ENCODE measurements at places on chromosomes 12 and 14. TPM values are rescaled to one million over a fixed set of nuclear protein-coding genes. Genes with fewer than 3 reads are reported as not detected.

DNA sequence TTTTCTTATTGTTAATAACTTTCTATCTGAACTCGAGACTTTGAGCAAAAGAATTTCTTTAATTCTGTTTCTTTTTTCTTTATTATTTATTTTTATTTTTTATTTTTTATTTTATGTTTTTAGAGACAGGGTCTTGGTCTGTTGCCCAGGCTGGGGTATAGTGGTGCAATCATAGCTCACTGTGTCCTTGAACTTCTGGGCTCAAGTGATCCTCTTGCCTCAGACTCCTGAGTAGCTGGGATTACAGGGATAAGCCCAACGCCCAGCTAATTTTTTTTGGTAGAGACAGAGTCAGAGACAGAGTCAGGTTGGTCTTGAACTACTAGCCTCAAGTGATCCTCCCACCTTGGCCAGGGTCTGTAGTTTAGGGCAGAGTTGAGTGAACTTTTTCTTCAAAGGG lies 18.5 kb downstream of the METAP2 start:
- H3K4me1 ChIP-seq, result no peaks in the 10 kb centered on the region
- H3K4me3 ChIP-seq, result no peak overlapping the region
- no peaks in the 10 kb centered on the region for H3K27me3 ChIP-seq
- peaks cover 45% of the 10 kb centered on the region for H3K36me3 ChIP-seq

DNA sequence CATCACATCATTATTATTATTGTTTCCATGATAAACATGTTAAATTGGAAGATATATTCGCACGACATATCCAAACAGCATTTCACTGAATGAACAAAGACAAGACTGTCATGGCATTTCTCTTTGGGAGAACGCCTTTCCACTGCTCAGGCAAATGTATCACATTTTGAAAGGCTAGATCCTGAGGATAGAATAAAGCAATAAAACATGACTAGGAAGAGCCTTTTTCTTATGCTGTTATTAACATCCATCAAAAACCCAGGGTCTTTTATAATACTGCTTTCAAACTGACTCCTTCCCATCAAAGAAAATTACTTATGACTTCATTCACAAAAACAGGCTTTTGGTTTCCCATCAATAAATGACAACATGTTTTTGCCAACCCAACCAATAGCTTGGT lies 630.9 kb downstream of the TMTC2 start:
- H3K4me3 ChIP-seq, result no peak overlapping the region
- H3K36me3 ChIP-seq, result no peaks in the 10 kb centered on the region
- H3K4me1 ChIP-seq, result no peaks in the 10 kb centered on the region
- DNase-seq, result no peak

GRCh38 chr14:104948736-104949031 lies 24.0 kb downstream of the PLD4 start:
- no peak for DNase-seq
- H3K36me3 ChIP-seq, result no peaks in the 10 kb centered on the region
- H3K4me1 ChIP-seq, result no peaks in the 10 kb centered on the region
- no peak overlapping the region for H3K4me3 ChIP-seq
- H3K27ac ChIP-seq, result no peak overlapping the region
- H3K27me3 ChIP-seq, result no peaks in the 10 kb centered on the region

DNA sequence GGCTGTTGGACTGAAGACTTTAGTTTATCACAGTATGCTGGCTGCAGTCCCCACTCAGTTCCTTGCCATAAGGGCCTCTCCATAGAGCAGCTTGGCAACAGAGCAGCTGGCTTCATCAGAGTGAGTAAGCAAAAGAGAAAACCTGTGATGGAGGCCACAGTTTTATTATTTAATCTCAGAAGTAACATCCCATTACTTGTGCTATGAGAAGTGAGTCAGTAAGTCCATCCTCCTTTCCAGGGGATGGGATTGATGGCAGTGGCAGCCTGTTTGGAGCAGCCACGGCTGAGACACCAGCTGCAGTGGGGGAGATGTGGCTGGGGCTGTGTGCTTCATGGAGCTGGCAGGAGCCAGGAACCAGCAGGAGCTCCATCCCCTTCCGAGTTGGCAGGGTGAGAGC lies 138.5 kb upstream of the SRRM4 start:
- no peaks in the 10 kb centered on the region for H3K27me3 ChIP-seq
- no peak for DNase-seq
- no peak overlapping the region for H3K27ac ChIP-seq
- H3K36me3 ChIP-seq, result no peaks in the 10 kb centered on the region
- H3K4me1 ChIP-seq, result no peaks in the 10 kb centered on the region

GRCh38 chr12:121167951-121168350 lies 35.3 kb downstream of the P2RX7 start:
- peaks cover 13% of the 10 kb centered on the region for H3K36me3 ChIP-seq
- no peak overlapping the region for H3K27ac ChIP-seq
- H3K4me1 ChIP-seq, result no peaks in the 10 kb centered on the region
- no peak overlapping the region for H3K4me3 ChIP-seq
- no peak for DNase-seq

DNA sequence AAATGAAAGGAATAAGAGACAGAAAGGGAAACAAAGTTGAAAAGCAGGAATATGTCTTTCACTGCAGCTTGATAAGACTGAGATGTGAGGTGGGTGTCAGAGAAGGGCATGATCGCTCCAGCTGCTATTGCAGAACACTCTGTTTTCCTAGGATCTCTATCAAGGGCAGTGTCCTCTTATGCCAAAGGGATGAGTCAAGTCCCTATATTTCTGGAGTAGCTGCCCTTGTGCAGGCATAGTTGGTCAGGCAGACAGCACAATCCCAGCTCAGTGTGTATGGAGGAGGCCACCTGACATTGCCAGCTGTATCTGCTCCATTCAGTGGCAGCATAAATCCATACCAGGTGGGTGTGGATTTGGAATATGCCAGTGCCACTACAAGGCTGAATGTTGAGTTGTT lies 101.6 kb downstream of the DAD1 start:
- DNase-seq, result no peak
- H3K4me1 ChIP-seq, result peaks cover 7% of the 10 kb centered on the region
- H3K4me3 ChIP-seq, result peak overlapping the region; percentile 84
- H3K27ac ChIP-seq, result peak overlapping the region; percentile 99
- no peaks in the 10 kb centered on the region for H3K27me3 ChIP-seq
- peaks cover 80% of the 10 kb centered on the region for H3K36me3 ChIP-seq

- H3K4me3 ChIP-seq, result peak overlapping the region; percentile 86
- DNase-seq, result no peak
- H3K4me1 ChIP-seq, result peaks cover 45% of the 10 kb centered on the region
- H3K27me3 ChIP-seq, result no peaks in the 10 kb centered on the region
Observed at GRCh38 chr12:27013611-27014084, 536 bp downstream of the TM7SF3 start.

DNA sequence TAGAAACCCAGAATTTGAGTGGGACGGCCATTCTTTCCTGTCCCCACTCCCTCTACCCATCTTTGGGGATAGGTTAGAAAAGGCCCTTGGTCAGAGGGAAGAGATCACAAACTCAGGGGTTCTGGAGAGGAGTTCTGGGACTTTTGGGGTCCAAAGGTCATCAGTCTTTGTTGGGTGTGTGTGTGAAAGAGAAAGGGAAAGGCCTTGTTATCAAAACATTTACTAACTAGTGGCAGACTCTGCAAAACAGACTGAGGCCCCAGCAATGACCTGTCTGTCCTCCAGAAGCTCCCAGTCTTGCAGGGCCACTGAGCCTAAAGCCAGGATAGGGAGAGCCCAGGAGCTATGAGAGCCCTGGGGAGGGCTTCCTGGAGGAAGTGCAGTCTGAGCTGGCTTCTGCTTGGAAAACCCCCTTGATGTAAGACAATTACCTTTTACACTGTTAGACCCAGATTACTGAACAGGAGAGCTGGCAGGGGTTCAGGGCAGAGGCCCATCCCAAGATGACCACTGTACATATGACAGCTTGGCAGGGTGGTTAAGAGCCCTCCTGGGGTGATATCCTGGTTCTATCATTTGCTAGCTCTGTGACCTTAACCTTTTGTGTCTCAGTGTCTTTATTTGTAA lies 429.1 kb upstream of the CCDC196 start:
- no peaks in the 10 kb centered on the region for H3K27me3 ChIP-seq
- no peak overlapping the region for H3K4me3 ChIP-seq
- no peak overlapping the region for H3K27ac ChIP-seq

DNA sequence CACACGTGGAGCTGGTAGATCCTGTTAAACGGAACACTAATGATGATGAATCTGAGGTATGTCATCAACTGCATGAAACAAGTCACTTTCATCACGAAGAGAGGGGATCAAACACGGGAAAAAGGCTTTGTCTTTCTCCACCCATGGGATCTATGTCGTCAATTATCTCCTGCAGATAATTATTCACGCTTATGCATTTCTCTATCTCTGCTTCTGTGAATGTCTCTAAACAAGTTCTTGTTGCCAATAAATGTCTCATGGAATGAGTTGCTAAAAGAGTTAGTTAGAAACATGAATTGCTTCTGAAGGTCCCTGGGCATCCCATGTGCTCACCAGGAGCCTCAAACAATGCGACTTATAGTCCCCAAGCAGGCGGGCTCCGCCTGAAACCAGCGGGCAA lies 1228.2 kb upstream of the TMEM132C start:
- H3K27me3 ChIP-seq, result peaks cover 5% of the 10 kb centered on the region
- no peak for DNase-seq
- no peak overlapping the region for H3K27ac ChIP-seq
- H3K4me1 ChIP-seq, result no peaks in the 10 kb centered on the region

GRCh38 chr12:13326076-13326475 lies 129.6 kb downstream of the EMP1 start:
- peaks cover 26% of the 10 kb centered on the region for H3K27me3 ChIP-seq
- H3K4me1 ChIP-seq, result no peaks in the 10 kb centered on the region
- H3K4me3 ChIP-seq, result no peak overlapping the region
- no peak overlapping the region for H3K27ac ChIP-seq
- no peak for DNase-seq

DNA sequence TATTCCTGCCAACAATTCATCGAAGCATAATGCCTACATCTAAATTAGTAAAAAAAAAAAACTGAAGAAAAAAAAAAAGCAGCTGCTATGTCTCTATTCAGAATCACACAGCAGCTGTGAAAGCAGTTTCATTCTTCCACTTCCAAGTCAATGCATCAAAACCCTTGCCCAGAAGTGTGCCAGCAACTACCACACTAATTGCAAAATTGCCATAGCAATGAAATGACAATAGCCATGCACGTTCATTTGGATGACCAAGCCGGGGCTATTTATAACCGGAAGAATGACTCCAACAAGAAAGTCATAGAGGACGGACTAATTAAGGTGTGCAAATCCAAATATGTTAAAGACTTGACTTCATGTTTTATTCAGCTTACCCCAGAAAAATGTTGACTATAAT lies 42.5 kb downstream of the SLC2A13 start:
- no peak for DNase-seq
- no peaks in the 10 kb centered on the region for H3K36me3 ChIP-seq
- no peak overlapping the region for H3K27ac ChIP-seq

DNA sequence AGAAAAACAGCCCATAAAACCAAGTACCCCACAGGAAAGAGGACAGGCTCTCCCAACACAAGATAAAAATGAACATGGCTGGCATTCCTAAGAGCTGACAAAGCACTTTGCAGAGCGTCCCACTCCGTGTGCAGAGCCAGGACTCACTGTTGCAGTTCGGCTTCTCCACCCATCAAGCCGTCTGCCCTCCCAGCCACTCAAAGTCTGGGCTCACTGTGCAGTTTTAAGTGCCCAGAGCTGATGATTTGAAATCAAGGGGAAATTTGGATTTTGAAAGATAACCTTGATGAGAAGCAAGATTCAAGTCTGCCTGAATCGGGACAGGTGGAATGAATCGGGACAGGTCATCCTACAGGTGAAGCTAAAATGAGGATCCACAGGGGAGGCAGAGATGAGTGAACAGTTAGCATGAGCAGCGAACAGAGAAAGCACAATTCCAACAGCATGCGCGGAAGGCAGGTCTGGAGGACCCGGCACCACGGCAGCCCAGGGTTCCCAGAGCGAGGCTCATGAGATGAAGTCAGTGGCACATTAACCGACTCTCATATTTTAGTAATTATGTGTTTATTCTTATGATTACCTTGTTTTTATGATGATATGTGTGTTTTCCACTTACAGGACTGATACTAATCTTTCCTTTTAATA lies 39.8 kb upstream of the GPR68 start:
- peaks cover 67% of the 10 kb centered on the region for H3K36me3 ChIP-seq
- H3K4me1 ChIP-seq, result peaks cover 13% of the 10 kb centered on the region
- H3K4me3 ChIP-seq, result no peak overlapping the region
- no peak for DNase-seq
- peak overlapping the region; percentile 73 for H3K27ac ChIP-seq
- no peaks in the 10 kb centered on the region for H3K27me3 ChIP-seq

DNA sequence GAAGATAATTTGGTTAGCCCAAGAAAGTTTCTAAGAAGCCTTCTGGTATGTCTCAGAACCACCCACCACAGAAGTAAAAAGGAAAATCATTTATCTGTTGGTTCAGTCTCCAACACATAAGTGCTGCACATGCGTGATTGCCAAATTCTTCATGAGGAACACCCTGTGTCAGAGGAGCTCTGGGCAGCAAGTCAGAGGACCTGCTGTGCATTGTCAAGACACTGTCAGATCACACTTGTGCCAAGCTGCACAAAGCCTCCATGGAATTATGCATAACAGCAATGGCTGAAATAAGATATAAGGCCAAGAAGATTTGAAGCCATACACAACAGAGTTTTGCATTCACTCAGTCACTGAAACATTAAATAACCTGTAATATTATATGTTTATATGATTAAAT lies 1304.7 kb upstream of the FLRT2 start:
- H3K27ac ChIP-seq, result no peak overlapping the region
- DNase-seq, result no peak
- no peaks in the 10 kb centered on the region for H3K4me1 ChIP-seq
- no peaks in the 10 kb centered on the region for H3K27me3 ChIP-seq

The PTPRQ gene
- not detected for total RNA-seq

The MGAT4C gene
- not detected for total RNA-seq

The RPL41 gene
- total RNA-seq, result 9,949 TPM

The FITM1 gene
- 0.53 TPM for total RNA-seq

Data from activated CD4-positive, alpha-beta T cell treated with anti-CD3 and anti-CD28 coated beads for 36 hours (primary cell).